Subcutaneous preadipocyte (primary cell): ENCODE measurements at places on chromosomes 12 and 14. TPM values are rescaled to one million over a fixed set of nuclear protein-coding genes. Genes with fewer than 3 reads are reported as not detected.

The ASCL1 gene
- total RNA-seq, result not detected in 2 replicates

The TEP1 gene
- 16.5 and 20.1 TPM in 2 replicates for total RNA-seq

The DNAL1 gene
- total RNA-seq, result 5.1 and 5.9 TPM in 2 replicates

The RASSF3 gene
- total RNA-seq, result 3.3 and 9.0 TPM in 2 replicates

The OR4E2 gene
- not detected in 2 replicates for total RNA-seq

The KLC1 gene
- total RNA-seq, result 123 and 171 TPM in 2 replicates

The MYH6 gene
- total RNA-seq, result not detected in 2 replicates

The FOXG1 gene
- total RNA-seq, result under 0.01 and 0.20 TPM in 2 replicates

The SEL1L gene
- 55.9 and 64.5 TPM in 2 replicates for total RNA-seq
